Stimulated activated CD8-positive, alpha-beta memory T cell treated with anti-CD3 and anti-CD28 coated beads, Interleukin-4, amount 100 ng/mL, for 4 hours (primary cell): ENCODE measurements at places on chromosomes 3 and 15.

DNA sequence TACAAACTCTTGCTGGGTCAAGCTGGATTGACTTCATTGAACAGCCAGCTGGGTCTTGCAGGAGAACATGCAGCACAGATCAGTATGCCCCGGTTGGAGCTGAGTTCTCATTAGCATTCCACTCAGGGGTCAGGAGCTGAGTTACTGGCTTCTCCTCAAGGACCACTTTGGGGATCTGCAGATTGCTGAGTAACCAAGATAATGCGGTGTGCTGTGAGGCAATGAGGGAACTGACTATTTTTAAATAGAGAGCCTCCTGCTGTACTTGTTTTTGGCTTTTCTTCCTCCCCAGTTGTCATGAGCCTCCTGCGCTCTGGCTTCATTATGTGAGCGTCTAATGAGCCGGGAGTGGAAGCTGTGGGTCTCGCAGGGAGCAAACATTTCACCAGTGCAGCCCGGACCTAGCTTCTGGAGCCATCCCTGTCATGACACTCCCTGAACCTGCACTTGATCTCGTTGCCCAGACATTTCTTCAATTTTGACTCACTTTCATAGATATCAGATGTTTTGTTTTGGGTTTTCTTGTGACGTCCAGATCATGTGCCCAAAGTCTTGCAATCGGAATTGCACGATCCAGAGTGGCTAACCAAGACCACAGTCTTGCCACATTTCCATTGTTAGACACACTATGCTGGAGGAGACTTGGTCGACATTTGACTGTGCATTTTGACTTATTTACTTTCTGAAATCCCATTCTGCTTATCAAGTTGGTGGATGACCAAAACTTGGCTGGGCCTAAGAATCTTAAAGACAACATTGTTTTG is 327.2 kb downstream of the LRTM1 start:
- DNase-seq = no peak

GRCh38 chr3:70078778-70079177 is 79.2 kb downstream of the SAMMSON start:
- DNase-seq = no peak

- no peak for DNase-seq
Measured at GRCh38 chr3:145943952-145944351, 217.0 kb downstream of the PLOD2 start.

DNA sequence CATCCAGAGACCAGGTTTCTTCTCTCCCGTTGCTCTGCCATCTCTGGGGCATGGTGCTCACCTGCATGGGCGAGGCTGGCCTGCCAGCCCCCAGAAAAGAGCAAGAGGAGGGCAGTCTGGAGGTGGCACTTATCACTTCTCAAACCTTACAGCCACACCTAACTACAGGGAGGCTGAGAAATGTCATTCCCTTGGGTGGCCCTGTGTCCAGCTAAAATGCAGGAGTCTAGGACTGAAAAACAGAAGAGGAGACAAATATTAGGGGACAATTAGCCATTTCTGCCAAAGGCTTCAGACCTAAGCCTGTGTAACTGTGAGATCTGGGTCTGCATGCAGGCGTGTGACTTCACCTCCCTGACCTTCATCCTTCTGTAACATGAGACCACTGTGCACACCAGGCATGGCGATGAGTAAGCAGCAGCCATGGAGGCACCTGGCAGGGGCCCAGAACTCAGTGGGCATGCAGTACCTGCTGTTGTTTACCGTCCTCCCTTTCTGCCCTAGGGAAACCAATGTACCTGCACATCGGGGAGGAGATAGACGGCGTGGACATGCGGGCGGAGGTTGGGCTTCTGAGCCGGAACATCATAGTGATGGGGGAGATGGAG is 83.4 kb downstream of the MESD start:
- DNase-seq = no peak

DNA sequence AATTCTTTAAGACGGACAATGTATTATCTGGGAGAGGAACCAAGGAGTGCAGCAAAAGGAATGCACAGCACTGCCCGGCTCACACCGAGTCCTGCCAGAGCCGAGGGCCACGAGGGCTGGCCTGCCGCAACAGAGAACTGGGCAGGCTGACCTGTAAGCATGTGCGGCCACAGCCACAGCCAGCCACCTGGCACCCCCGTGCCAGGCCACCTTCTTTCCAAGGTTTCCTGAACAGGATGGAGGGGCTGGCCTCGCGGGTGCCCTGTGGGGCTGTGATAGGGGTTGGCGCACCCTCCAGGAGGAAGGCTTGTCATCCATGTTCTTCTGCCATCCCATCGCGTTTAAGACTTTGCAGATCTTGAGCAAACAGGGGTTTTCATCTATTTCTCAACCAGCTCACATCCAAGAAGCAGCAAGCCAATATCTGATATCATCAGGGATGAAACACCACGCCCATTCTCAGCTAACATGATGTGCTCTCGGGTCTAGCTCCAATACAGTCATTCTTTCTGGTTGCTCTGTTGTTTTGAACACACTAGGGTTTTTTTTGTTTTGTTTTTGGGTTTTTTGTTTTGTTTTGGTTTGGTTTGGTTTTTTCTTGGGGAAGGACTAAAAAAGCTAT is 10.2 kb downstream of the CA12 start:
- no peak for DNase-seq

- no peak for DNase-seq
Measured at GRCh38 chr15:29289173-29289572, 19.6 kb upstream of the NSMCE3 start.

DNA sequence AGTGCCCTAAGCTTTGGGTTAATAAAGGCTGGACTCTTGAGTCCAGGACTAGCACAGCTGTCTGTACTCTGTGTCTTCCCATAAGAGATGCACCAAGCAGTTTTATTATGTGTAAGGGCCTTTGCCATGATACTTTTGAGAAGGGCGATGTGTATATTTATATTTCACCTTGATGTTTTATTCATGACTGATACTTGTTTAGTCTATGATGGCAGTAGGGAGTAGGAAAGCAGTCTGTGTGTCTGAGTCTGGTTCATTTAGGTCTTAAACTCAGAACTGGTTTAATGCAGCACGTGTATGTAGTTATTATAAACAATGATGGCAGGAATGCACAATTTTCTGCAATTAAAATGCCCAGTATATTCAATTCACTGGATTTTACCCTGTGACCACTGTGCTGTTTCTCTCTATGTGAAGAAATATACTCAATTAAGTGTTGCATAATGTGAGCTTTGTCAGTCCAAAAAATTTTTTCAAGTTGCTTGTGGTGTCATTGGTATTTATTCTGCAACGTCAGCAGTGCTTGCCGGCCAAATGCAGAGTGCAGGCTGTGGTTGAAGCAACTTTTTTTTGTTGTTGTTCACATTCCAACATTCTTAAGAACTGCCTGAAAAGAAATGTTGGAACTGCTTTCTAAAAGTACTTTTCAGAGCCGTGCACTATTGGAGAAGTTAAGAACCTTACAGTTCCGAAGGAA is 423.7 kb upstream of the SEMA6D start:
- DNase-seq = no peak

DNA sequence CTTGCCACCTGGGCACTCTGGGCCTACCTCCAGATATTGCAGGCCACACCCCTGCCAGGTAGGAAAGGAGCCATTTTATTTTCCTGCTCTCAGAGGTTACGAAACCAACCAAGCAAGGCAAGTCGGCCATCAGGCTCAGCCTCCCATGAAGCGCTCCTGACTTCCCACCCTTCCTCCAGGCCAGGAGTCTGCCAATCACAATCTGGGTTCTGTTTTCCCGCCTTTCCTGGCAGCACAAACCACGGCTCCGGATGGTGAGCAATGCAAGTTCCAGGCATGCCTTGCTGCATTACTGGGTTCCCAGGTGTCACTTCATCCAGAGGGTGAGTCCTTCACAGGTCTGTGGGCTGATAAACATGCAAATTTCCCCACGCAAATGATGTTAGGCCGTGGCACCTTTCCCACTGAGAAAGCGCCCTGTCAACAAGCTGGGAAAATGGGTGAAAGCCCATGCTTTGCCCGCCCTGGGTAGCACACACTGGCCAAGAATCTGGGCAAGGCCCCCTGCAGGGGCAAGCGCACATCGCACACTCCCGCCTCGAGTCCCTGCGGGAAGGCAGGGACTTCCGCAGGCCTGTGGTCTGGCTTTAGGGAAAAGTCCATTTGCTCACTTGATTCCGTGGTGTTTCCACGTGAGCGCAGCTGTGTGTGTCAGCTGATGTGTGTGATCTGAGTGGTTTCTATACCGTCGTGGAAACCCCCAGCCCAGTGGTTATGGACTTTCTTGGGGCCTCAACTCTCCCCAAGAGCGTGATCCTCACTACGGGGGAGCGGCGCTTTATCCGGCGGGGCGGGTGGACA is 61.6 kb upstream of the RYK start:
- DNase-seq = no peak

- no peak for DNase-seq
Measured at GRCh38 chr15:68080783-68081182, 26.7 kb downstream of the PIAS1 start.

- no peak for DNase-seq
Measured at GRCh38 chr3:122803977-122804376, 9.1 kb downstream of the SLC49A4 start.

GRCh38 chr3:32413845-32414521 is 22.3 kb downstream of the CMTM7 start:
- no peak for DNase-seq

DNA sequence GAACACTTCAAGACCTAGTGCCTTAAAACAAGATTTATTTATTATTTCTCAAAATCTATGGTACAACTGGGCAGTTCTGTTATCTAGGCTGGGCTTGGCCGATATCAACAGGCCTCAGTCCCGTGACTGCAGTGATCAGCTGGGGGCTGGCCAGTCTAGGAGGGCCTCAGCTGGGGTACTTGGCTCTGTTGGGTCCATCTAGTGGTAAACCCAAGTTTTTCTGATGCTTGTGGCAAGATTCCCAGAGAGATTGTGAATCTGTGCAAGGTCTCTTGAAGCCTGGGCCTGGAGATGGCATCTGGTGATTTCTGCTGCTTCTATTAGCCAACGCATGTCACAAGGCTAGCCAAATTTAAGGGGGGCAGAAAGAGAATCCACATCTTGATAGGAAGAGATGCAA is 482.4 kb upstream of the SGO1 start:
- no peak for DNase-seq

- DNase-seq = no peak
Measured at GRCh38 chr15:36757189-36757814, 177.9 kb downstream of the CDIN1 start.

- DNase-seq = no peak
Measured at GRCh38 chr3:121624147-121624899, 31.1 kb downstream of the FBXO40 start.

DNA sequence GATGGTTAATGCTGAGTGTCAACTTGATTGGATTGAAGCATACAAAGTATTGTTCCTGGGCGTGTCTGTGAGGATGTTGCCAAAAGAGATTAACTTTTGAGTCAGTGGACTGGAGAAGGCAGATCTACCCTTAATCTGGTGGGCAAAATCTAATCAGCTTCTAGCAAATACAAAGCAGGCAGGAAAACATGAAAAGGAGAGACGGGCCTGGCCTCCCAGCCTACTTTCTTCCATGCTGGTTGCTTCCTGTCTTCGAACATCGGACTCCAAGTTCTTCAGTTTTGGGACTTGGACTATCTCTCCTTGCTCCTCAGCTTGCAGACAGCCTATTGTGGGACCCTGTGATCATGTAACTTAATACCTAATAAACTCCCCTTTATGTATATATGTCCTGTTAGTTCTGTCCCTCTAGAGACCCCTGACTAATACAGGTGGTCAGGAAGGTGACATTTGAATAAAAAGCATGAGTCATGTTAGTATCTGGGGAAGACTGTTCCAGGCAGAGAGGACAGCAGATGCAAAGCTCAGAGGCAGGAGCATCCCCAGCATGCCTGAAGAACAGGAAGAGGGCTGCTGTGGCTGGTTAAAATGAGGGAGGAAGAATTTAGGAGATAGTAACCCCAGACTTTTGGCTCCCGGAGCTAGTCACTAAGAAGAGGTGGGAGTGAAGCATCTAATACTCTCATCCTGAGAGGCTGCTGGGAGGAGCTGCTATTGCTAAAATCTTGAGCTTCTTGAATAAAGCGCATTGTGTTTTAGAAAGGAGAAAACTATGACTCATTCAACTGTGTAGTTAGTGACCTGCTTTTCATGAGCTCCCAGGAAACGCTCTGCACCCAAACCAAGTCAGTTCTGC is 207.4 kb upstream of the HES1 start:
- no peak for DNase-seq

DNA sequence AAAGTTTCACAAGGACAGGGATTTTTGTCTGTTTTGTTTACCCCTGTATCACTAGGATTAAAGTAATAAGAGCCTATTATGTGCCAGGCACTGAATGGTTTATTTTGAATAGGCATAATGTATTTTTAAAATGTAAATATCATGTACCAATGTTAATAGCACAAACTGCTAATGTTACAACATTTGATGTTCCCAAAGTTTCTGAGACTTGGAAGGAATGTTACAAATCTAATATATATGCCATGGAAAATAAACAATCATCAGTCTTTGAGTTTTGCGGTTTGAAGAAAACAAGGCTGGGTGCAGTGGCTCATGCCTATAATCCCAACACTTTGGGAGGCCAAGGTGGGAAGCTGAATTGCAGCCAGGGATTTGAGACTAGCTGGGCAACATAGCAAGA is 159.4 kb downstream of the CDIN1 start:
- DNase-seq = no peak

DNA sequence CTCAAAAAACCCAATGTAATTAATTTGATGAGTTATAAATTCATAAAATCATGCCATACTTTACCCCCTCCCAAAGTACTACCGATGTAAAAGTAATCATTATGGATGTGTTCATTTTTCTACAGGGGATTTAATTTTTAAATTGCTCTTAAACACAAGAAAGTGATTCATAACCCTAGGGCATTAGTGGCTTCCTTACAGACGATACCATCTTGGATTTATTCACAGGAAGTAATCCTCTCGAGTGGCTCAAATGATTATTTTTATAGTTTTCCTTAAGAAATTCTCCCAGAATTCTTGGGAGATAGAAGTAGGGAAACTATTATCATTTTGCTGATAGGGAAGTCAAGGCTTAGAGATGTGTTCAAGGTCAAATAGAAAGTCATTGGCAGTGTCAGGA is 80.9 kb downstream of the PEX5L start:
- no peak for DNase-seq

- DNase-seq = no peak
Measured at GRCh38 chr15:60407415-60407805, 9.6 kb upstream of the ANXA2 start.

- no peak for DNase-seq
Measured at GRCh38 chr15:51759557-51760070, 8.2 kb downstream of the TMOD2 start.

- no peak for DNase-seq
Measured at GRCh38 chr15:26767169-26767670, 5.6 kb downstream of the GABRB3 start.

GRCh38 chr3:98807011-98807410 is 43.9 kb downstream of the ST3GAL6 start:
- DNase-seq = no peak
